ENCODE measurements at places on chromosomes 13 and 19. TPM values are rescaled to one million over a fixed set of nuclear protein-coding genes. Genes with fewer than 3 reads are reported as not detected.

- no peak for DNase-seq
These were observed 1128.2 kb upstream of the PCDH9 start for GRCh38 chr13:68358294-68358705.

GRCh38 chr19:18122860-18123795, 25.6 kb downstream of the MAST3 start:
- DNase-seq = no peak

Gene ZNF763
- 2.5 TPM for total RNA-seq

DNA sequence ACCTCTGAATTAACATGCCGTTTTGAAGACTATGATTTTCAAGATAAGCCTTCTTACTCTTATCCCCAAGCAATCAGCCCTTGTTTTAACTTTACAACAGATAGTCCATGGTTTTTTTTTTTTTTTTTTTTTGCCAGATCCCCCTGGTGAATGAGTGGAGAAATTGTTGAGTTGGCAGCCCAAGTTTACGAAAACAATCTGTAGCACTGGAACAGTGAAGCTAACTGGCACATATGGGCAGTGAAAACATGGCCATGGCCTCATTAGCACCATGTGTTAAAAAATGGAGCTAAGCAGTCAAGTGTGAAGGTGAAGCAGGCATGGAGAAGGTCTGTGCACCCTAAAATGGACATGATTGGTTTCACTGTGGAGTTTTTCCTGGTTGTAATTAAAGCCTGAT, 812.1 kb upstream of the MIR17HG start:
- no peak for DNase-seq

DNA sequence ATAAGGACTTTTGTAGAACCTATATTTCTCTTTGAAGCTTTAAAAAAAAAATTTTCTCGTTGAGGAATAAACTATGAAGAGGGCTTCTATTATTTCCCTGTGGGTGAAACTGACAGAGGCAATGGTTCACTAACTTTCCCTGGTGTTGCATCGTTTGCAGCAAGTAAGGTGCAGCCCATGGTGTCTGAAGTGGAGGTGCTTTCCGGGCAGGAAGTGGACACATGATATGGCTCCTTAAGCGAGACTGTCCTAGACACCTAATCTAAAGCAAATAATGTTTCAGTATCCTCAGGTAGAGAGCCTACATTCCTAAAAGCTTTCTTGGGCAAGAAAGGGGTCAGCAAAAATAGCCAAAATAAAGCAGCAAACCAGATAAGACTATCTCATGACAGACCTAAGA, 437.6 kb upstream of the ARGLU1 start:
- no peak for DNase-seq

DNA sequence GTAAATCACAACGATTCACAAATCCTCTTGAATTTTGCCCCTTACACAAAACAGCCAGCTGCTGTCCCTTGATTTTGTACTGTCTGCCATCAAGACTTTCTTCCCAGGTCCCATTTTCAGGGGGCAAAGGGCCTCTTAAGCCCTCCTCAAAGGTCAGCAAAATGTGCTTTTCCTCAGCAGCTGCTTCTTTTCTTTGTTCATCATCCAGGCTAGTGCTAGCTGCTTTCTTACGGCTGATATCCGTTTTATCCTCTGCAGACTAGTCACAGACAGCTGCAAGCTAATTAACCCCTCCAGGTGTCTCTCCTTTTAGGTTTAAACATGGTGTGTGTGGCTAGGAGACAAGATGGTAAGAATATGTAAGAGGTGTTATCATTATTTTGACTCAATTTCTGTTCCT, 90.9 kb downstream of the NALCN start:
- no peak for DNase-seq

Gene WDR88
- total RNA-seq = not detected

DNA sequence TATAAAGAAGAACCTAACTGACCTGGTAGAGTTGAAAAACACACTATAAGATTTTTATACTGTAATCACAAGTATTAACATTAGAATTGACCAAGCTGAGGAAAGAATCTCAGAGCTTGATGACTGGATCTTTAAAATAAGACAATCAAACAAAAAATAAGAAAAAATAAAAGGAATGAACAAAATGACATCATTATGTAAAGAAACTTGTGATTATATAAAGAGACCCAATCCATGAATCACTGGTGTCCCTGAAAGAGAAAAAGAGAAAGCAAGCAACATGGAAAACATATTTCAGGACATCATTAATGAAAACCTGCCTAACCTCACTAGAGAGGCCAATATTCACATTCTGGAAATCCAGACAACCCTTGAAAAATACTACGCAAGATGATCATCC, 822.5 kb upstream of the SLITRK5 start:
- no peak for DNase-seq

All from osteoblast (primary cell).